ENCODE measurements at places on chromosomes 3 and 15. TPM values are rescaled to one million over a fixed set of nuclear protein-coding genes. Genes with fewer than 3 reads are reported as not detected.
A peak's percentile ranks its signal among the peaks of the same experiment; 100 is the strongest.

- DNase-seq: peak; percentile 64
- no peak overlapping the region for H3K27ac ChIP-seq
- H3K4me3 ChIP-seq: peak overlapping the region; percentile 96
- no peaks in the 10 kb centered on the region for H3K27me3 ChIP-seq
Measured at GRCh38 chr3:186931532-186932280, 1.4 kb downstream of the ST6GAL1 start.

Gene DAZL
- total RNA-seq: 21.7 TPM

Gene LARP6
- 18.9 TPM for total RNA-seq

Gene RAD51
- 44.8 TPM for total RNA-seq

DNA sequence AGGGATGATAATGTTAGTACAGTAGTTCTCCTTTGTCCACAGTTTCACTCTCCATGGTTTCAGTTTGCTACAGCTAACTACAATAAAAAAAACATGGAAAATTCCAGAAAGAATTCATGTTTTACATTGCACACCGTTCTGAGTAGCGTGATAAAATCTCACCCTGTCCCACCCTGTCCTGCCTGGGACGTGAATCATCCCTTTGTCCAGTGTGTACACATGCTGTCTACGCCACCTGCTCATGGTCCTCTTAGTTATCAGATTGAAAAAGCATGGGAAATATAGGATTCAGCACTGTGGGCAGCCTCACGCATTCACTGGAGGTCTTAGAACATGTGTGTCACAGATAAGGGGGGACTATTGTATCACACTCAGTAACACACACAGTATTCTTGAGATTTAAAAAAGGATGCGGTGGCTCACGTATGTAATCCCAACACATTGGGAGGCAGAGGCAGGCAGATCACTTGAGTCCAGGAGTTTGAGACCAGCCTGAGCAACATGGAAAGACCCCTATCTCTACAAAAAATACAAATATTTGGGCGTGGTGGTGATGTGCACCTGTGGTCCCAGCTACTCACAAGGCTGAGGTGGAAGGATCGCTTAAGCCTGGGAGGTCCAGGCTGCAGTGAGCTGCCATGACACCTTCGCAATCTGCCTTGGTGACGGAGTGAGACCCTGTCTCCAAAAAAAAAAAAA, 8.7 kb upstream of the FLNB start:
- no peaks in the 10 kb centered on the region for H3K4me1 ChIP-seq
- no peak for DNase-seq
- H3K27ac ChIP-seq: no peak overlapping the region
- no peak overlapping the region for H3K4me3 ChIP-seq
- H3K36me3 ChIP-seq: no peaks in the 10 kb centered on the region

GRCh38 chr3:195889870-195890295, 18.5 kb downstream of the TNK2 start:
- peak overlapping the region; percentile 35 for H3K4me3 ChIP-seq
- peaks cover 4% of the 10 kb centered on the region for H3K36me3 ChIP-seq
- no peak for DNase-seq
- H3K4me1 ChIP-seq: peaks cover 8% of the 10 kb centered on the region

- H3K4me1 ChIP-seq: no peaks in the 10 kb centered on the region
- H3K27me3 ChIP-seq: no peaks in the 10 kb centered on the region
- peaks cover 3% of the 10 kb centered on the region for H3K36me3 ChIP-seq
- no peak overlapping the region for H3K4me3 ChIP-seq
- H3K27ac ChIP-seq: no peak overlapping the region
Measured at GRCh38 chr3:111618945-111619344, 23.8 kb upstream of the ZBED2 start.

Gene CSPG4
- total RNA-seq: 2.0 TPM

DNA sequence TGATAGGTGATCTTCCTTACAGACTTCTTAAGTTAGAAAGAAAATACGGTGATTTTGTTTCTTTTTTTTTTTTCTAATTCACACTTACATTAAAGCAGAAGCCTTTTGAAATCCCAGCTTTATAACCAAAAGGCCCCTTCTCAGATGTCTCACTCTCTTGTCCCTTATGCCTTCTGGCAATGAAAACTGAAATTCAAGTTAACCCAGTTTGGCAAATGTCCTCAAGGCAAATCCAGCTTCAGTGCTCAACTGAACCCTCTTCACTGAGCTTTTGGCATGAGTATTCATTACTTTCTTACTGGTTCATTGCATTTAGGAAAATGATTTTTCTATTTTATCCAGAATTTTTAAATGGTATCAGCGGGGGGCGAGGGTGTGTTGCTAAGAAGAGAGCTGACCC, 17.0 kb downstream of the PLCH1 start:
- H3K4me1 ChIP-seq: no peaks in the 10 kb centered on the region
- no peak overlapping the region for H3K4me3 ChIP-seq
- peaks cover 37% of the 10 kb centered on the region for H3K36me3 ChIP-seq
- no peak overlapping the region for H3K27ac ChIP-seq

Gene C3orf22
- total RNA-seq: not detected

DNA sequence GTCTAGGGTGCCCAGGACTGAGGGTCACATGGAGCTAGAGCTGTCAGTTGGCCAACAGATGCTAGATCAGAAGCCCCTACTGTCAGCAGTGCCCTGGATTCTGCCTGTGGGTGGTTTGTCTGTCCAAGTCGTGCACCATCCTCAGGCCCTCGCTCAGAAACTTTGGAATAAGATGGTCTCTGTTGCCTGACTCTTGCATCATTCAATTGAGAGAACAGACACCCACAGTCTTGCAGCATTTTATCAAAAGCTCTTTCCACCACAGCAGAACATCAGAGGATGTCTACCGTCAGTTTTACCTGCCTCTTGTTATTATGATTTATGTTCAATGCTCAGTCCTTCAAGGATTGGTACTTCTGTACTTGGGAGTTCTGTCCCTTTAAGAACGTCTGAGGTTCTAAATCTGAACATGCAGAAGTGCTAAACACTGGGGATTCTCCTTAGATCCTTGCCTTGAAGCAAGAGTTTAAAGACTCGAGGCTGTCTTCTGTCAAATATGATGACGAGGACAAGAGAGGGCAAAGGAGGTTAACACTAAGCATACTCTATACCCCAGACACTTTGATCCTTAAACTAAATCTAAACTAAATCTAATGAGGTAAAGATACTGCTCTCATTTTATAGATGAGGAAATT, 4.8 kb downstream of the AQP9 start:
- no peak overlapping the region for H3K27ac ChIP-seq
- H3K4me1 ChIP-seq: no peaks in the 10 kb centered on the region
- no peaks in the 10 kb centered on the region for H3K27me3 ChIP-seq
- no peaks in the 10 kb centered on the region for H3K36me3 ChIP-seq
